Stimulated activated CD4-positive, alpha-beta T cell treated with anti-CD3 and anti-CD28 coated beads, Interleukin-12 subunit alpha, Interleukin-12 subunit beta, amount 100 ng/mL, for 4 hours (primary cell): ENCODE measurements at places on chromosomes 4 and X.

DNA sequence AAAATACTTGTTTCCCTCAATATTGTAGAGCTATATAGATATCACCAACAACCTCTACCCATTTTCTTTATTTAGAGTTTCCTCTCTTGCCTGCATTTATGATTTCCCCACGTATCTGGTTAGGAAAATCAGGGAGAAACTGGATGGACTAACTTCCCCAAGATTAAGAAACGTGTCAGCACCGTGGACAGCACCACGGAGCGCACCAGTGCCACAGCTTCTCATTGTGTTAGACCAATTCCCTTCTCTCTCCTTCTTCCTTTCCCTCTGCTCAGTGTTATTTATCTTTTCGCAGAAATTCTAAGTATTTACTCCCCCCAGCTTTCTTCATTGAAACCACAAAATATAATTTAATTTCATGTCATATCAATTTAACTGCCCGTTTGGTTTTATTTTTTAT, 568.6 kb upstream of the BOD1L1 start:
- peak; percentile 1 for DNase-seq

GRCh38 chrX:56788717-56789122, 59.7 kb downstream of the NBDY start:
- no peak for DNase-seq

DNA sequence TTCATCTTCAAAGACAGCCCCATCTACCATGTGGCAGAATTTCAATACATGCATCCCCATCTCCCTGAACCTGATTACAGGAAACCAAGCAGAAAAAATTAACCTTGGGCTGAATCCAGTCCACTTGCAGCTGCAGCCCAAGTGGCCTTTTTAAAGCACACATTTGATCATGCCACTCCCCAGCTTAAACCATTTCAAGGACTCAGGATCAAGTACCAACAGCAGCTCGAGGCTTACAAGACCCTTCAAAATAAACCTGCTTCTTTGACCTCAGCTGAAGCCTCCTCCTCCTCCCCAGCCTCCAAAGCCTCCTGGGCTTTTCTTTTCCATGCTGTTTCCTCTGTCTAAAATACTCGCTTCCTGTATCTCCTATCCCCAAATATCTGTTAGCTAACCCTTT, 50.7 kb upstream of the KIT start:
- DNase-seq, result no peak

DNA sequence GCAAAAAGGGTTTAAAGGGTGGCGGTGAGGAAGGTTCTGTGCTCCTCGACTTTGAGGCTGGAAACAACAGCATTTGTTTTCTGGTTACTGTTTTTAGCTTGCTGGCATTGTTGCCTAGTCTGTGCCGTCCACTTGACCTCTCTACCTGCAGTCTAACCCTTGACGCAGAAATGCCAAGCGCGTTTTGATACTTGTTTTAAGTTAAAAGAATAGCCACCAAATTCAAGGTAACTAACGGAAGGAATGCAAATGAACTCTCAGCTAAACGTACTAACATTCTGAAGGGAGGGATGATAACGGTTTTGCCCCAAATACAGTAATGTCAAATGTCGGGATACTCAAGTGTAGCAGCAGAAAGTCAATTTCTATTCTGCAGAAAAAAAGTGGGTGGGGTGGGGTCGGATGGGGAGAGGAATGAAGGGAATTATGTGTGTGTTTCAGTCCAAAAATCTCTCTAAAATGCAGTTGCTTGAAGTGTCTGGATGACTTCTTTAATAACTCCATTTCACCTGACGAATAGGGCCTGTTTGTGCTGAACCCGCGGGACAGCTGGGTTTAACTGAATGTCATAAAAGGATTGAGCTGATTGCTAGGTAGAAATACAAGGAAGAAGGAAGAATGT, 3.4 kb upstream of the NKX6-1 start:
- DNase-seq, result no peak

- no peak for DNase-seq
These were observed 189.1 kb downstream of the PDGFC start for GRCh38 chr4:156782491-156782890.

DNA sequence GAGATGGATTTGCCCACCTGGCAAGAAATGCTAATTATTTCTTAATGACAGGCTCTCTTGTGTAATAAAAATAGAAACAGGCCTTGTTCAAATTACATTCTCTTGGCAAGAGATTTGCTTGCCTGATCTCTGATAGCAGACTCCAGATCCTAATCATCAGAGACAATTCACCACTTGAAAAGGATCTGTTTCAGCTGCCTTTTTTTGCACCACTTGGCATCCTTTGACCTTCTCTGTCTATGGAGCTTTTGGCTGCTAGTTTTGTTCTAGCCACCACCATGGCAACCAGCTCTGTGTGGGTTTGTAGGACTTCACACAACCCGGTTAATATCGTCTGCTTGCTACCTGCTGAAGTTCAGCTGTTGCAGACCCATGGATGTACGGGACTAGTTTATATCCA, 241.1 kb upstream of the TLL1 start:
- no peak for DNase-seq

GRCh38 chr4:921830-922331, 10.2 kb downstream of the GAK start:
- DNase-seq, result no peak
